Activated B cell treated with CpG ODN at 0.5 μM for 24 hours (primary cell): ENCODE measurements at places on chromosomes 7 and 10.

GRCh38 chr7:141708351-141708750, at the start of gene WEE2:
WEE2 (plus strand) TSS chr7:141708353; CDS start chr7:141708759, 406 bp downstream.
- no peak for DNase-seq

DNA sequence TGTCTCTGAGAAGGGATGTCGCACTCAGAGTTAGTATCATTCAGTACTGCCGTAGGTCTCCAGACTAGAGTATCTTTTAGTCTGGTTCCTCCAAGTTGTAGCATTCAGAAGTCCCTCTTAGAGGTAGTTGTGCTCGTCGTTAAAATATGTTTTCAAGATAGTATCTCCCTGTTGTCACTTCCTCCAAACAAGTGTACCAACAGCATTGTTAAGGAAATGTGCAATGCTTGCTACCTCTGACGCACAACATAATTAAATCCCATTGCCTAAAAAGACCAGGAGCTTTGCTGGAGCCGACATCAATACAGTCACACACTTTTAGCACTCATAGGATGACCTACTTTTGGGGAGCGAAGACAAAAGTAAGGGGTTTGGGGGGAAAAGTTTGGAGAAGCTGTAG, 80.0 kb upstream of the STK17A start:
- no peak for DNase-seq

DNA sequence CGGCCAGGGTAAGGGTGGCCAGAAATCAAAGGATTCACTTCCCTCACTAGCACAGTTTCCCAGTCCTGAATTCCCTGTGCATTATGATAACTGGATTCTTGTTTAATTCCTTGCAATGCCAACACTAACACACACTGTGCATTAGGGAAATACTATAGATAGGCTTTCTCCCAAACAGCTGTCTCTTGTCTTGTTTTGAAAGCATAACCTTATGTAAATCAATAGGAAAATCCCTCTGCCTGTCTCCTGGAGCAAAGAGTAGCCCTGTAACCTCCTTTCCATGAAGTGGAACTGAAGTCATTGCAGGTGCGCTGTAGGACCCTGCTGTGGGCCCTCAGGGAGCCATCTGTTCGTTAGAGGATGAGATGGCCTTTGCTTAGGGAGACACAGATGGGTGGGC, 82.8 kb upstream of the FAM171A1 start:
- DNase-seq = no peak

GRCh38 chr10:94402843-94403379, 570 bp downstream of the TBC1D12 start:
- peak; percentile 63 for DNase-seq

DNA sequence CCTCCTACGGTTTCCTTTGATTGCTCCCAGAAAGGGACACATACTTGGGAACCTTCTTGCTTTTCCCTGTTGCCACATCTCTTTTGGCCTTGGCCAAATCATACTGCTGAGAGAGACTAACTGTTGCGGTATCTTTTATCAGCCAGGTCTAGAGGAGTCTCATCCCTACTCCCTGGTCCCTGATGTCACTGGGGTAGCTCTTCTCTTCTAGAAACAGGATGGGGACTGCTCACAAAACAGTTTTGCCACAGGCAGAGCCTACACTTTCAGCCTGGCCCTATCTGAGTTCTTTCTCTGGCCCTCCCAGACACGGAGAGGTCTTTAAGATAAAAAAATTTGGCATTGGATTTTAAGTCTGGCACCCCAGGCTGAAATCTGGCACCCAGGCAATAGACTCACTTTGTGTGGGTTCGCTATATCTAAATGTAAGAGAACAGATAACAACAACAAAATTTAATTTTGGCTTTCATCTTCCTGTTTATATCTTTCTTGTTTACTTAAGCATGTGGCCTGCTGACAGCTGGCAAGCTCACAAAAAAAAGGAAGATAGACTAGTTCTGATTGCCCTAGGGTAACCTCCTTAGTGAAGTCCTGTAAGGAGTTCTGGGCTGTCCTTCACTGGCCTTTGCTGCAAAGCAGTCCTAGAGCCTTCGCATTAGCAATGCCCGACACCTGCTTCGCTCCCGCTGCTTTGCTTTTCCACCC, 228.3 kb upstream of the NPVF start:
- DNase-seq = no peak

DNA sequence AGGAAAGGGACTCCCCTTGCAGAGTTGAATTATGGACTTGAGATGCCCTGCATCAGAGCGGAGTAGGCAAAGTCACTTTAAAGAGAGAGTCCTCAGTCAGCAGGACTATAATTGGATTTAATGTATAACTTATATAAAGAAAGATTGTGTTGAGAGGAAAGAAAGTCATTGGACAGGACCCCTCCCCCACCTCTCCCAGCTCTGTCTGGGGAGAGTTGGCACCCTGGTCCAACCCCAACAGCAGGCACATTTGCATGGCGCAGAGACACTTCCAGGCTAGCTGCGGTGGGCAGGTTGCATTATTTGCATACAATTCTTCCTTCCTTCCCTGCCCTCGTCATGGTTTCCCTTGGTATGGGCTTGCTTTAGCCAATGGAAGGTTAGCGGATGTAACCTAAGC, 46.1 kb upstream of the NPTX2 start:
- no peak for DNase-seq

GRCh38 chr10:103692952-103693811, 162.2 kb downstream of the SH3PXD2A start:
- peak; percentile 57 for DNase-seq

DNA sequence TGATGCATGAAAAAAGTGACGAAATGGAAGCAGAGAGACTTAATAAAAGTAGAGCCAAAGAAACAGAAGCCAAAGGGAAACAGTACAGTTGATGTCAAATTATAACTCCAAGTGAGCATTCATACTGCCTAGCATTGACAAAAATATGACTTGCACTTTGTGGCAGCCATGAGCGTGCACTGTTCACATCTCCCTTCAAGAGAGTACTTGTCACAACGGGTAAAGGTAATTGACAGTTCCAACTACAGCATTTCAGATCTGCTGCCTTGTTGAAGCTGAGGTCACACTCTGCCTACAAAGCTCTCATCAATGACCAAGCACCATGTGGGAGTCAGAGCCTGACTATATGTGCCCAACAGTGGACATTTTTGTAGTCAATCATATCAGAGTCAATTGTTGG, 54.3 kb downstream of the IQUB start:
- no peak for DNase-seq

GRCh38 chr10:49458869-49459268, 63.0 kb upstream of the DRGX start:
- DNase-seq = no peak

DNA sequence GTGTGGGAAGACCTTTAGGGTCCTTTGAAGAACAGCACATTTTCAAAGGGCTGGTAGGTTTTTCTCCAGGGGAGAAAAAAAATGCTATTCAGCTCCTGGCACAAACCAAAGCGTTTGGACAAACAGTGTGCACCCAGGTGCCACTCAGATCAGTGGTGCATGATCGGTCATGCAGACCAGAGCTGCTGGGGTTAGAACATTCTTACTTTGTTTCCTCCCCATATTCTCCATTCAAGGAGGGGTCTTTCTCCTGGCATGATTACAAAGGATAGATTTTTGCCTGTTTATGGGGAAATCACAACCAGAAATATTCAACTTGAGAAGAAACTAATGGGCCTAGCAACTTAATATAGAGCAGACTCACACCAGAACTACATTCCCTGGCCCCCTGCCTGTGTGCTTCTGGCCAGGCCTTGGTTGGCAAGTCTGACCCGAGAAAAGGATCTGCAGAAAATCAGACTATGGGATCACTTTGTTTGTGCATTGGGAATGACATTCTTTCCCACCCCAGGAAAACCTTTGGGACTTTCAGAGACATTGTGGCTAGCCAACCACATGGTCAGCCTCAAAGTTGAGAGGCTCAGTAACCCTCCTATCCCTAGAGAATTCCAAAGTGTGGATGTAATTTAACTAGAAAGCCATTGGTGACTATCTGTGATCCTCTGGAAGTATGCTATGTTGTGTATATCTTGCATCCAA, 82.3 kb upstream of the FGL2 start:
- no peak for DNase-seq

DNA sequence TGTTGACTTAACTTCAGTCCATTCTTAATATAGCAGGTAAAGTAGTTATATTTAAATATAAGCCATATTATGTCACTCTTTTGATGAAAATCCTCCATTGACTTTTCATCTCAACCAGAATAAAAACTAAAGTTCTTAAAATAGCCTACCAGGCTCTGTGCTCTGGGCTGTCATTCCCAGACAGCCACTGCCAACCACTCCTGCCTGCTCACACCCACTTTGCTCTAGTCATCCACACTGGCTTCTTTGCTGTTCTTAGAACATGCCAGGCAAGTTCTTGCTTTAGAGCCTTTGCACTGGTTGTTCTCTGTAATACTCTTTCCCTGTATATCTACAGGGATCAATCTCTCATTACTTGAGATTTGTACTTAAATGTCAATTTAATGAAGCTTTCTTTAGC, 80.6 kb downstream of the ZEB1 start:
- no peak for DNase-seq

- no peak for DNase-seq
These were observed 370.2 kb downstream of the GATA3 start for GRCh38 chr10:8424555-8425211.

- no peak for DNase-seq
These were observed at the start of gene CRPPA for GRCh38 chr7:16421333-16422102. CRPPA (minus strand) TSS chr7:16421538; CDS start chr7:16421322, 216 bp downstream.

DNA sequence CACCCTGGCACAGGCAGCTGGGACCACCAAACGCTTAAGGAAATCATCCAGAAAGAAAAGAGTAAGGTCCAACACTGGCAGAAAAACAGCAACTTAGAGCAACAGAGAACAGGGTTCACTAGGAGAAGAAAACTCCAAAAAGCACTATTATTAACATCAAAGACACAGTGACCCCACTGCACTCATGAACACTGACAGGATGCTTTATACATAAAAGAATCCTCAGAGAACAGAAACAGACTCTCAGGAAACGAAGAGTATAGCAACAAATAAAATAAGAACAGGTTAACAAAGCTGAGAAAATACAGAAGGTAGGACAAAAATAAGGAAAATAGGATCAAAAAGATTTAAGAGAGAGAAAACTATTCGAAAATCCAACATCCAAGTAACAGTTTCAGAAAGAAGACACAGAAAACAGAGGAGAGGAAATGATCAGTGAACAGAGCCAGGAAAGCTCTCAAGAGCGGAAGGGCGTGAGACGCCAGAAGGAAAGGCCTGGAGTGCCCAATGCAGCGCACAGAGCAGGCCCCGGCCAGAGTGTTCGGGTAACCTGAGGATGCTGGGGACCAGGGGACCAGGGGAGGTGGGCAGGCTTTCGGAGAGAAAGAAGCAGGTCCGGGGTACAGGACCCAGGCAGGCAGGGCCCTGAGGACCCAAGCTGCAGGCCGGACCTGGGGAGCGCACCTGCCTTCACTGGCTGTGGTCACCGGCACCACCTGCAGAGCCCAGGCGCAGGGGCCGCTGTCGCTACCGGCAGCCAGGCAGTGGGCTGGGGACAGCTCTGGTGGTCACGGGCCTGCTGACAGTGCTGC, 258.2 kb downstream of the MAD1L1 start:
- DNase-seq = no peak

- DNase-seq = no peak
These were observed 181.5 kb downstream of the EXOC4 start for GRCh38 chr7:133434246-133434865.

- DNase-seq = no peak
These were observed 697.8 kb downstream of the NRG3 start for GRCh38 chr10:82572744-82573143.

DNA sequence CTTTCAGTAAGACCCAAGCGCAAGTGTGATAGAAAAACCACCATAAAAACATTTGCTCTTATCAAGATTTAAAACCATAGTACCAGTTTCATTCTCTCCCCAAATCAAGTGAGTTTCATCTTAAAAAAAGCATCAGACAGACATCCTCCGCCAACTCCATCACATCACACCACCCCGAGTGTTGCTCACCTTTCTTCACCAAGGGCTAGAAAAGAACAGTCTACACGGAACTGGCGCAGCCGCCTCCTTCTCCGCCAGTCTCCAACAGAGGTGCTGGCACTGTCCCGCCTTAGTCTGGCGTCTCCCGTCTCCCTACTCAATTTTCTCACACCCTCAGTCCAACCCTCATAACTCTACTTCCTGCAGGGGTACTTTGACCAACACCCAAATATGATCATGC, 46.9 kb upstream of the WIPI2 start:
- DNase-seq = no peak

GRCh38 chr7:87589631-87590030, 11.1 kb downstream of the ABCB1 start:
- no peak for DNase-seq

- DNase-seq = no peak
These were observed 71.1 kb upstream of the GLCCI1 start for GRCh38 chr7:7897509-7897908.

GRCh38 chr10:36736311-36736710, 389.1 kb upstream of the ANKRD30A start:
- no peak for DNase-seq

GRCh38 chr10:101569622-101570427, 18.2 kb downstream of the POLL start:
- DNase-seq = peak; percentile 83

- no peak for DNase-seq
These were observed 188.7 kb downstream of the ADARB2 start for GRCh38 chr10:1548596-1548995.

- no peak for DNase-seq
These were observed 7.0 kb downstream of the TNKS2 start for GRCh38 chr10:91805110-91805838.
